ENCODE measurements at places on chromosomes 13 and 19. TPM values are rescaled to one million over a fixed set of nuclear protein-coding genes. Genes with fewer than 3 reads are reported as not detected.

The ZNF284 gene
- 4.9 TPM for total RNA-seq

The ZNF560 gene
- not detected for total RNA-seq

The ZNF728 gene
- total RNA-seq: not detected

The MRPL34 gene
- total RNA-seq: 37.6 TPM

The HRC gene
- total RNA-seq: not detected

The UBE2L5 gene
- not detected for total RNA-seq

The SLITRK6 gene
- not detected for total RNA-seq

The BEST2 gene
- not detected for total RNA-seq

The ICAM4 gene
- 0.47 TPM for total RNA-seq

The MISP3 gene
- 2.0 TPM for total RNA-seq

DNA sequence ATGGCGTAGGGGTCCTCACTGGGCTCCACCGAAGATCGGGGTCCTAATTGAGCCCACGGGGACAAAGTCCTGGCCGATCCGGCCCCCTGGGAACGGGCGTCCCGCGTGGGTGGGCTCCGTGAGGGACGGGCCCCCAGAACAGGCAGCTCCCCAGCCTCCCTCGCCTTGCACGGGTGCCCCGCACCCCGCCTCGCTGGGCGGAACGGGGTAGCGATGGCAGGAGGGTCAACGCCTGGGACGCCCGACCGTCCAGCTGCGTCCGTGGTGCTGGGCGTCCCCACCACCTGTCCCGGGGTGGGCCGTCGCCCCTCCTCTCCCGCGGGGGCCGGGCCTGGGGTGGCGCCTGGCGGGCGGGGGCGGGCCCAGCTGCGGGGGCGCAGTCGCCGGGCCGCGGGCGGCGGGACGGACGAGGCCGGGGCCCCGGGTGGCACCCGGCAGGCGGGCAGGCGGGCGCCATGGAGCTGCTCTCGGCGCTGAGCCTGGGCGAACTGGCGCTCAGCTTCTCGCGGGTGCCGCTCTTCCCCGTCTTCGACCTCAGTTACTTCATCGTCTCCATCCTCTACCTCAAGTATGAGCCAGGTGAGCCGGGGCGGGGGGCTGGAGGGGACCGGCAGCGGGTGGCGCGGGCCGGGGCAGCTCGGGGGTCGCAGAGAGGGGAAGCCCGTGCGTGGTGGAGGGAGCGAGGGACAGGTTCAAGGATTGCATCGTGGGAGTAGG is at the start of gene TMEM38A:
TMEM38A (plus strand) TSS at position 377 of the 717 bp plus-strand sequence; CDS start at position 456, 79 bp downstream.
- no peaks in the 10 kb centered on the region for H3K27me3 ChIP-seq
- peak within 1 kb of the TSS; percentile 91 for H3K4me3 ChIP-seq
- peaks cover 11% of the 10 kb centered on the region for H3K36me3 ChIP-seq
- peak; percentile 6 for DNase-seq
- H3K4me1 ChIP-seq: peaks cover 48% of the 10 kb centered on the region
- peak within 1 kb of the TSS; percentile 74 for H3K27ac ChIP-seq

DNA sequence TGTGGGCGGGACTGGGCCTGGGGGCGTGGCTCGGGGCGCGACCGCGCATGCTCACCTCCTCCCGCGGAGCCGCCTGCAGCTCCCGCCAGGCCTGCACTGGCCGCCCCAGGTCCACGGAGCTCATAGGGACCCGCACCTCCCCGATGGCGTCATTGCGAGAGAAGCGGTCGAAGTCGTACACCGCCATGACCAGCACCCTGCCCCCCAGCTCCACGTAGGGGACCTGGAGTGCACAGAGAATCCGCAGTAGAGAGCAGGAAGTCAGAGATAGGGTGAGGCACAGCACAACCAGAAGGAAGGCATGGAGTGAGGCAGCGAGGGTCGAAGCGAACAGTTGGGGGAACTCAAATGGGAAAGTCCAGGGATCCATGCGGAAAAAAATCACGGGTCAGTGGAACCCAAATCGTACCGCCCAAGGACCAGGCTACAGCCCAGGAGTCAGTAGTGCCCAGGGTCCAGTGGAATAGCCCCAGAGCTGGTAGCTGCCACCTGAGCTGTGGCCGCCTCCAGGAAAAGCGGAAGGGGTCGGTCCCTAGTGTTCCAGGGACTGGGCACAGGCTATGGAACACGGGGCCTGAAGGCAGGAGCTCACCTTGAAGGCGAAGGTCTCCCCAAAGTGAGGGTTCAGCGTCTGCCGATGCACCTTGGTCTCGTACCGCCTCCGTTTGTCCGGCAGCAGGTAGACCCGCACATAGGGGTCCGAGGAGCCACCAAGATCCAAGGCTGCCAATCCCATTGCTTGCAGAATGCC is 4.8 kb downstream of the SYT5 start:
- no peak overlapping the region for H3K27ac ChIP-seq
- H3K36me3 ChIP-seq: no peaks in the 10 kb centered on the region
- H3K4me1 ChIP-seq: peaks cover 2% of the 10 kb centered on the region
- no peak overlapping the region for H3K4me3 ChIP-seq

- H3K4me1 ChIP-seq: no peaks in the 10 kb centered on the region
- DNase-seq: no peak
- H3K27ac ChIP-seq: no peak overlapping the region
- no peak overlapping the region for H3K4me3 ChIP-seq
- no peaks in the 10 kb centered on the region for H3K27me3 ChIP-seq
- H3K36me3 ChIP-seq: no peaks in the 10 kb centered on the region
Measured at GRCh38 chr13:90883592-90883991, 463.9 kb upstream of the MIR17HG start.

GRCh38 chr13:28336193-28336657 is 158.7 kb downstream of the FLT1 start:
- no peak overlapping the region for H3K27ac ChIP-seq
- DNase-seq: no peak
- no peaks in the 10 kb centered on the region for H3K27me3 ChIP-seq

DNA sequence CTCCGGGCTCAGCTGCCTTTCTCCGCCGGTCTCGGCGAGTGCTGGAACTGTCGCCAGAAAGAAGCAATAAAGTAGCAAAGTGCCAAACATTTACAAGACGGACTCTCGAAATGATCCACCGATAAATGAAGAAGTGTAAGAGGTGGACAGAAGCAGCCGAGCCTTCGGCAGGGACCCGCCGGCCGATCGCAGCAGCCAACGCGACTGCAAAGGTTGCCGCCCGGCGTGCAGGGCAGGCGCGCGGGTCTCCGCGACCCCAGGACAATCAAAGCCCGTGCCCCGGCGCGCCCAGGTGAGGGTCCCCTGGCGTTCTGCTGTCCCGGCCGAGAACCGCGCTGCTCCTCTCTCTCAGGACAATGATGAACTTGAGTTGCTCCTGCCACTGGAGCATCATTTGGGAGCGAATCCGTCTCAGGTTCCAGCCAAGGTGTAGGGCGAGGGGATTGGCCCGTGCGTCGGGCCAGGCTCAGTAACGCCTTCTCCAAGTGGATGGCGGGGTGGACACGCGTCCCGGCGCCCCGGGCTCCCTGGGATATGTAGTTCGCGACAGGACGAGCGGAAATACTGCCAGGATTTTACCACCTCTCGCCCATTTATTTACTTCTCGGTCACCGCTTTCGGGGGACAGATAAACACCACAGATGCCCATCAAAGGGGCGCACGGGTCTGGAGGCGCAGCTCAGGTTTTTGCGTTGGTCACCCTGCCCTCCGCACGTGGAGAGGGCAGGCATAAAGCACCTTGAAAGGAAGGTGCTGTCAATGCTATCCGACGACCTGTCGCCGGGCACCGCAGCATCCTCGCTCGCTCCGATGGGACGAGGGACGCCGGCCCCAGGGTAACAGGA is at the start of the genes BIVM and POGLUT2:
BIVM (plus strand) TSS at position 539 of the 845 bp plus-strand sequence. CDS start 8,149 bp downstream, outside the sequence.
POGLUT2 (minus strand) TSS at position 396 of the 845 bp plus-strand sequence; CDS start at position 90, 306 bp downstream.
- no peaks in the 10 kb centered on the region for H3K27me3 ChIP-seq
- DNase-seq: peak; percentile 46
- H3K36me3 ChIP-seq: no peaks in the 10 kb centered on the region

DNA sequence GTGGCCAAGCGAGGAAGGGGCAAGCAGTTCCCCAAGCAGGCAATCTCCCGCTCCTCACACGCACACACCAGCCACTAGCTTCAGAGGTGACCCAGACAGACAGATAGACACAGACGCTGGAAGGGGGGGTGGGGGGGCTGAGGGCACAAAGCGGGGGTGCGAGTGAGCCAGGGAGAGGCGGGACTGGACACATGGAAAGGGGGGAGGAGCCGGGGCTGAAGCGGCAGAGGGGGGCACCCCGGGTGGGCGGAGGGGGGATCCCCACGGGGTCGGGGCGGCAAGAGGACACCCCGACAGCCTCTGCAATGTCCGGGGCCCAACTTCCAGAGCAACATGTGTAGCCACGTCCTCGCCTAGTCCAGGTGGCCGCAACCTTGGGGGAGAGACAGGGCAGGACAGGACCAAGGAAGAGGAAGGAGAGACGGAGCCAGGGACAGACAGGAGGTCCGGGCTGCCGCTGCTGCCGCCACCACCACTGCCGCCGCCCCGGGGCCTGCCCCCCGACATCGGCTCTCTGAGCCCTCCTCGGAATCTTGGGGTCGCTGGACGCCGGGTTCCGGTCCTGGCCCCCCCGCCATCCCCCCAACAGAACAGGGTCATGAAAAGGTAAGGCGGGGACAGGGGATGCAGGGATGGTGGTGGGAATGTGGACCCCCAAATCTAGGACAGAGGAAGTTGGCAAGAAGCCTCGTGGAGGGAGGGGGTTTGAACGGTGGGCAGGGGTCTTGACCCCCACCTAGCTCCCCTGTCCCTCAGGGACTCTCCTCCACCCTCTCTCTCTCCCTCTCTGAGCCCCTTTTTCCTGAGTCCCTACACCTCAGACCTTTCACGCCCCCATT is 1.1 kb downstream of the GRIN2D start:
- peaks cover 53% of the 10 kb centered on the region for H3K27me3 ChIP-seq
- DNase-seq: no peak
- H3K4me1 ChIP-seq: peaks cover 79% of the 10 kb centered on the region
- peaks cover under 1% of the 10 kb centered on the region for H3K36me3 ChIP-seq
- no peak overlapping the region for H3K4me3 ChIP-seq

GRCh38 chr19:21851596-21852345 is 15.8 kb upstream of the ZNF43 start:
- no peaks in the 10 kb centered on the region for H3K27me3 ChIP-seq
- H3K27ac ChIP-seq: peak overlapping the region; percentile 81
- H3K4me1 ChIP-seq: peaks cover 19% of the 10 kb centered on the region
- H3K36me3 ChIP-seq: peaks cover 5% of the 10 kb centered on the region
- peak overlapping the region; percentile 89 for H3K4me3 ChIP-seq

- no peak for DNase-seq
- H3K36me3 ChIP-seq: no peaks in the 10 kb centered on the region
- peak overlapping the region; percentile 44 for H3K4me3 ChIP-seq
- H3K27me3 ChIP-seq: no peaks in the 10 kb centered on the region
Measured at GRCh38 chr19:49132974-49133609, 13.7 kb downstream of the PPFIA3 start.

GRCh38 chr13:73717632-73718031 is 416.6 kb downstream of the KLF12 start:
- H3K27ac ChIP-seq: peak overlapping the region; percentile 84
- H3K36me3 ChIP-seq: no peaks in the 10 kb centered on the region
- DNase-seq: no peak
- H3K27me3 ChIP-seq: no peaks in the 10 kb centered on the region

- H3K4me1 ChIP-seq: no peaks in the 10 kb centered on the region
- H3K36me3 ChIP-seq: no peaks in the 10 kb centered on the region
- no peak overlapping the region for H3K27ac ChIP-seq
- DNase-seq: no peak
- no peaks in the 10 kb centered on the region for H3K27me3 ChIP-seq
Measured at GRCh38 chr13:103236213-103236612, 170.0 kb upstream of the SLC10A2 start.

- no peak overlapping the region for H3K4me3 ChIP-seq
- H3K4me1 ChIP-seq: no peaks in the 10 kb centered on the region
- DNase-seq: no peak
- no peak overlapping the region for H3K27ac ChIP-seq
- no peaks in the 10 kb centered on the region for H3K27me3 ChIP-seq
Measured at GRCh38 chr13:33757713-33758112, 60.2 kb upstream of the RFC3 start.

DNA sequence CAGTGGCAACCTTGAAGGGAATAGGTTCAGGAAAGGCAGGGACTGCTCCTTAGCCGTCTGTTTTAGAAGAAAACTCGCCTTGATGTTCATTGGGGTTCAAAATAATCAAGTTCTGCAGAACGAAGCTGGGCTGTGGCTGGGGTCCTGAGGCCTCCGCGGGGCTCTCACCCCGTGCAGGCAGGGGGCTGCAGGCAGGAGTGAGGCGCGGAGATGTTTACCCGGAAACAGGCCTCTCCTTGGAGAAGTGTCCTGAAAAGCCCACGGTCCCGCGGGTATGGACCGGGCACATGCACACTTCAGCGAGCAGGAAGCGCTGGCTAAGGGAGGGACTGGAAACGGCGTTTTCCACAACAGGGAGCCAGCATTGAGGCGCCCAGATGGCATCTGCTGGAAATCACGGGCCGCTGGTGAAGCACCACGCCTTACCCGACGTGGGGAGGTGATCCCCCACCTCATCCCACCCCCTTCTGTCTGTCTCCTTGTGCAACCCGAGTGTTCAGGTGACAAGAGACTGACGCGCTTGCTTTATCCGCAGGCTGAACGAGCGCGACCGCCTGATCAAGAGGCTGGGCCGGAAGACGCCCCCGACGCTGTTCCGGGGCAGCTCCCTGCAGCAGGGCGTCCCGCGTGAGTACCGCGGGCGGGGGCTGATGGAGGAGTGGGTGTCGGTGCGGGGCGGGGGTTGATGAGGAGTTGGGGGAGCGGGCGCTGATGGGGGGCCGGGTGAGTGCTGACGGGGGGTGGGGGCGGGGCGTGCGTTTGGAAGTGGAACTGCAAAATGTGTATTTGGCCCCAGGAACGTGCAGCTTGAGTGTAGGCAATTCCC is 39.6 kb downstream of the SHISA2 start:
- H3K27me3 ChIP-seq: no peaks in the 10 kb centered on the region
- peak; percentile 76 for DNase-seq
- peaks cover 2% of the 10 kb centered on the region for H3K4me1 ChIP-seq
- H3K4me3 ChIP-seq: peak overlapping the region; percentile 63
- no peaks in the 10 kb centered on the region for H3K36me3 ChIP-seq
- H3K27ac ChIP-seq: peak overlapping the region; percentile 83

- peaks cover 5% of the 10 kb centered on the region for H3K4me1 ChIP-seq
- H3K27me3 ChIP-seq: no peaks in the 10 kb centered on the region
- H3K4me3 ChIP-seq: no peak overlapping the region
- H3K27ac ChIP-seq: peak overlapping the region; percentile 7
- DNase-seq: no peak
- peaks cover 5% of the 10 kb centered on the region for H3K36me3 ChIP-seq
Measured at GRCh38 chr13:45362939-45363338, 22.0 kb upstream of the TPT1 start.

- no peak overlapping the region for H3K27ac ChIP-seq
- H3K36me3 ChIP-seq: no peaks in the 10 kb centered on the region
- H3K27me3 ChIP-seq: no peaks in the 10 kb centered on the region
- DNase-seq: no peak
- H3K4me1 ChIP-seq: no peaks in the 10 kb centered on the region
Measured at GRCh38 chr13:92781965-92782690, 444.5 kb upstream of the GPC6 start.

DNA sequence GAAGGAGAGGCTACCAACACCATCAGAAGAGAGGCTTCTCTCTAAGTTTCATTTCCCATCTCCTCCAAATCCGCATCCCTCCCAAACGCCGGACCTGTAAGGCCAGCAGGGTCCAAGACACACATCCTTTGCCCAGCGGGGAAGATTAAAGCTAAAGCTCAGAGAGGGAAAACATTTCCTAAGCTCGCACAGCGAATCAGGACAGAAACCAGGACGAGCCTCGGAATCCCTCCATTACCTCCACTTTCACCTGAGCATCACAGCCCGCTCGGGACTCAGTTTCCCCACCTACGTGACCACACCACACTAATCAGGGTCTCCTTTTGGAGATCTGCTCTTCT is 711 bp upstream of the FOSB start:
- peaks cover 38% of the 10 kb centered on the region for H3K27me3 ChIP-seq
- H3K27ac ChIP-seq: peak overlapping the region; percentile 94
- H3K36me3 ChIP-seq: no peaks in the 10 kb centered on the region
- DNase-seq: no peak
- H3K4me3 ChIP-seq: peak overlapping the region; percentile 86

- no peak overlapping the region for H3K4me3 ChIP-seq
- H3K36me3 ChIP-seq: no peaks in the 10 kb centered on the region
- H3K4me1 ChIP-seq: no peaks in the 10 kb centered on the region
- no peak for DNase-seq
- no peak overlapping the region for H3K27ac ChIP-seq
- no peaks in the 10 kb centered on the region for H3K27me3 ChIP-seq
Measured at GRCh38 chr13:82758044-82758443, 1124.2 kb downstream of the SLITRK1 start.
